ENCODE measurements at places on chromosomes 12 and 14. TPM values are rescaled to one million over a fixed set of nuclear protein-coding genes. Genes with fewer than 3 reads are reported as not detected.

Gene TTC7B
- total RNA-seq = 54.6 TPM

Gene OR6S1
- total RNA-seq = not detected

Gene ALG10B
- 6.7 TPM for total RNA-seq

Gene PLCZ1
- not detected for total RNA-seq

Gene REP15
- total RNA-seq = 2.4 TPM

Gene CARMIL3
- total RNA-seq = 0.17 TPM

Gene DEPDC4
- total RNA-seq = 1.1 TPM

Gene EXOC5
- total RNA-seq = 62.9 TPM

Gene SLC25A21
- 0.39 TPM for total RNA-seq

Gene SDR9C7
- total RNA-seq = not detected

Gene AMHR2
- total RNA-seq = not detected

Gene DNAI7
- total RNA-seq = 0.53 TPM

Gene CIROP
- total RNA-seq = not detected

Gene NR2C1
- total RNA-seq = 21.6 TPM

Gene LRRK2
- 12.3 TPM for total RNA-seq

Gene LTBP2
- total RNA-seq = 517 TPM

Gene RNU4-1
- not detected for total RNA-seq

Gene SART3
- 44.5 TPM for total RNA-seq

Gene BHLHE41
- total RNA-seq = 6.1 TPM

Gene RERGL
- total RNA-seq = not detected

Gene SIX6
- not detected for total RNA-seq

Gene LGMN
- total RNA-seq = 104 TPM

Gene INSM2
- total RNA-seq = not detected

Gene TRPV4
- 1.4 TPM for total RNA-seq

Gene DDX47
- total RNA-seq = 62.0 TPM

Gene AKT1
- total RNA-seq = 285 TPM

Gene MORN3
- total RNA-seq = 0.86 TPM

Gene C12orf50
- not detected for total RNA-seq

Gene SPTB
- 0.13 TPM for total RNA-seq

Gene FAM181A
- total RNA-seq = not detected

Gene NT5DC3
- total RNA-seq = 12.8 TPM

Gene SERPINA9
- not detected for total RNA-seq

Gene KRT71
- total RNA-seq = not detected

Gene AKAP3
- 1.7 TPM for total RNA-seq

Gene BCL2L2
- total RNA-seq = 31.4 TPM

Gene ZNF891
- 1.2 TPM for total RNA-seq

Gene ELK3
- total RNA-seq = 21.5 TPM

Gene ZC2HC1C
- 0.69 TPM for total RNA-seq

Gene ADAMTS20
- total RNA-seq = not detected

Gene RILPL1
- 10.8 TPM for total RNA-seq

Gene SMCO2
- 0.40 TPM for total RNA-seq

Gene TEP1
- 35.2 TPM for total RNA-seq

Gene ACSM4
- not detected for total RNA-seq

Gene SYT10
- not detected for total RNA-seq

Gene PARPBP
- total RNA-seq = 5.1 TPM

Gene PDE3A
- 108 TPM for total RNA-seq

Gene PTPRQ
- 0.86 TPM for total RNA-seq

Gene RHEBL1
- 0.59 TPM for total RNA-seq

Gene TAS2R14
- total RNA-seq = 4.3 TPM

Gene NTS
- total RNA-seq = 0.39 TPM

Gene BTG1
- 61.4 TPM for total RNA-seq

Gene TMX1
- 31.2 TPM for total RNA-seq

Gene SLC5A8
- total RNA-seq = not detected

Gene GDF3
- total RNA-seq = not detected

Gene CLMN
- total RNA-seq = 1.6 TPM

Gene PRIMA1
- not detected for total RNA-seq

Measured in smooth muscle cell of the pulmonary artery (primary cell).